ENCODE measurements at places on chromosomes 1 and 21. TPM values are rescaled to one million over a fixed set of nuclear protein-coding genes. Genes with fewer than 3 reads are reported as not detected.

The NKAIN1 gene
- 0.19 TPM for total RNA-seq

The KCNC4 gene
- total RNA-seq = 52.9 TPM

The IL19 gene
- 3.6 TPM for total RNA-seq

The ATAD3C gene
- total RNA-seq = 10.0 TPM

GRCh38 chr1:171179318-171180227, 5.5 kb upstream of the FMO2 start:
- no peak overlapping the region for H3K27ac ChIP-seq
- H3K27me3 ChIP-seq = no peaks in the 10 kb centered on the region
- no peak for DNase-seq
- no peaks in the 10 kb centered on the region for H3K4me1 ChIP-seq
- no peaks in the 10 kb centered on the region for H3K36me3 ChIP-seq

- no peak for DNase-seq
- no peak overlapping the region for H3K4me3 ChIP-seq
- no peaks in the 10 kb centered on the region for H3K36me3 ChIP-seq
- no peak overlapping the region for H3K27ac ChIP-seq
- peaks cover 5% of the 10 kb centered on the region for H3K4me1 ChIP-seq
Measured at GRCh38 chr1:43317817-43318471, 17.2 kb downstream of the TIE1 start.

GRCh38 chr1:155809088-155809487, 47.9 kb downstream of the GON4L start:
- H3K27me3 ChIP-seq = no peaks in the 10 kb centered on the region
- peaks cover 11% of the 10 kb centered on the region for H3K36me3 ChIP-seq
- no peak overlapping the region for H3K27ac ChIP-seq
- no peaks in the 10 kb centered on the region for H3K4me1 ChIP-seq

GRCh38 chr21:38910390-38911067, 104.8 kb downstream of the ETS2 start:
- H3K27ac ChIP-seq = no peak overlapping the region
- no peak overlapping the region for H3K4me3 ChIP-seq
- no peaks in the 10 kb centered on the region for H3K36me3 ChIP-seq
- DNase-seq = no peak
- no peaks in the 10 kb centered on the region for H3K27me3 ChIP-seq

DNA sequence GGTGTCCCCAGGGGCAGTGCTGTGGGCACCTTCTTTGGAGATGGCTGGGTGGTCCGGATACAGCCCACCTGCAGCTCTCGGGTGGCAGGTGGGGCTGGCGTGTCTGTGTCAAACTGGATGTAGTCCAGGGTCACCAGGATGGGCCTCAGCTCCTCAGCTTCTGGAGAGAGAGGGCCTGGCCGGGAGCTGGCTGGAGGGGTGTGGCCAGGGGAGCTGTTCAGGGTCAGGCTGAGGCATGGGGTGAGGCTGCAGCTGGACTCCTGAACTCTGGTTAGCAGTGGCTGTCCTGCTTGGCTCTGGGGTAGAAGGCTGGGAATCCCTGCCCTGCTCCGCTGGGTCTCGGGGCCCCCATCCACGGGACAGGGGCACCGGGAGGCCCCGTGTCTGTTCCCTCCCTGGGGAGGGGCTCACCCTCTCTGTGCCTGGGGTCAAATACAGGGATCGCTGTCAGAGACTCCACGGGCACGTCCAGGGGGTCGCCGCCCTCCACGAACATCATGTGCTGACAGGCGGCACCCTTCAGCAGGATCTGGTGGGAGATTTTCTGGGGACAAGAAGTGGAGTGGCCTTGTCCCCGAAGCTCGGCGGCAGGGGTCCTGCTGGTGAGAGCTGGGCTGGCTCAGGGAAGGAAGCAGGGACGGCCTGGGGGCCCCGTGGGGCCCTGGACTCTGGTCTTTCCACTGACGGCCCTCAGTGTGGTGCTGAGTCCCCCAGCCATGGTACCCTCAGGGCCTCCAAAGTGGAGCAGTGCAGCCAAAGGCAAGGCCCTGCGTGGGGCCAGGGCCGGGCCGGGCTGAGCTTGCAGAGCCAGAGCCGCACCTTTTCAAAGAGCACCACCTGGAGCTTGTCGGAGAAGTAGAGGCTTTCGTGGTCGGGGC, 4.1 kb upstream of the TMEM52 start:
- DNase-seq = no peak
- no peak overlapping the region for H3K4me3 ChIP-seq
- H3K4me1 ChIP-seq = peaks cover 4% of the 10 kb centered on the region
- no peaks in the 10 kb centered on the region for H3K36me3 ChIP-seq
- no peaks in the 10 kb centered on the region for H3K27me3 ChIP-seq

GRCh38 chr1:172376431-172376830, 44.1 kb upstream of the C1orf105 start:
- no peak for DNase-seq
- no peak overlapping the region for H3K4me3 ChIP-seq
- no peaks in the 10 kb centered on the region for H3K36me3 ChIP-seq
- no peak overlapping the region for H3K27ac ChIP-seq
- no peaks in the 10 kb centered on the region for H3K4me1 ChIP-seq
